Activated CD4-positive, alpha-beta T cell treated with anti-CD3 and anti-CD28 coated beads, Interleukin-2, amount 50 U/mL, for 16 hours (primary cell): ENCODE measurements at places on chromosomes 1 and 21.
A peak's percentile ranks its signal among the peaks of the same experiment; 100 is the strongest.

DNA sequence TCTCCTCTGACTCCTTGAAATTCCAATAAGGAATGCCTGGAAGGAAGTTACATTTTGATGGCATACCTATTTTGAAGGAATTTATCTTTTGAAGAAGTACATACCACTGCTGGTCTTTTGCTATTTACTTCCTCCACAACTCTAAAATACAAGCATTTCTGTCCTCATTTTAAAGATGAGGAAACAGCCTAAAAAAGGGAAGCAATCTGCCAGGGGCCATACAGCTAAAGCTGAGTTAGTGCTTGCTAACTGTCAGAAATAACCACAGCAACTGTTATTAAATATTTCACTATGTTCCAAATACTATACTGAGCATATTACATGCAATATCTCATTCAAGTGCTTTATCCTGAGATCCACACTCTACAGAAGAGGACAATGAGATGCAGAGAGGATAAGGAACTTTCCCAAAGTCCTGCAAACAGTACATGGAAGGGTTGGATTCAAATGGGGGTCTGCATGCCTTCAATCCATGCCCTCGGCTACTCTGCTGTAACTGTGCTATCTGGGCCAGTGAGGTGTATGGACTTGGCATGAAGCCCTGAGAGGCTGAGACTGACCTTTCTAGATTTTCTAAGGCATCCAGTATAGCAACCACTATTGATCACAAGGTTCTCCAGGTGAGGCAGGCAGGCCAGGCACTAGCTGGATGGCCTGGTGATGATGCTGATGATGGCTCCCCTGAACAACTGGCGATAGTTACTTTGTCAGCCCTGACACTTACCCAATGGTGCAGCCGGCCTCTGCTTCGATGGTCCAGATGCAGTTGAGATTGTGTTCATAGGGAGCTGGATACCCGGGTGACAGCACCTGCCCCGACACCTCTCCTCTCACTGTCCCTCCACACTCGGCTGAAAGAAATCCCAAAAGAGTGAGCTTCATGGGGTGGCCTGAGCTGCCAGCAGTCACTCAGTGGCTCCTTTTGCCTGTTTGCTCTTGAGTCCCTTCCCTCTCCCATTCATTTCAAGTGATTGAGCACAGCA is 171.4 kb upstream of the HMGB4 start:
- no peak for DNase-seq

- DNase-seq = peak; percentile 35
These were observed 1.7 kb downstream of the PIP5K1A start for GRCh38 chr1:151199873-151200581.

DNA sequence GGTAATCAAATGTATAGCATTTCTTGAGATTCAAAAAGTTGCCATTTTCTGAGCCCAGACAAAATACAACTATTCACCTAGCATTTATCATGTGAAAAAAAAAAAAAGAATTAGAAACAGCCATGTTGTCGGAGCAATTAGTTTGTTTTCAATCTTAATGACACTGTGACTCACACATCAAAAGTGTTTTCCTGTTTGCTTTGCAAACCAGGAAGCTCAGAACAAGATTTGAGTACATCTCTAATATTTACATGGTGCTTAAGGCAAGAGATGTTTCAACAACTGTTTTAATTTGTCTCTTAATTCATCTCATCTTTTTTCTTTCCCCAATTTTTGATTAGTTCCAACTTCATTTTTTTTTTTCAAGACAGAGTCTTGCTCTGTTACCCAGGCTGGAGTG is 62.5 kb upstream of the CAPZB start:
- DNase-seq = no peak

DNA sequence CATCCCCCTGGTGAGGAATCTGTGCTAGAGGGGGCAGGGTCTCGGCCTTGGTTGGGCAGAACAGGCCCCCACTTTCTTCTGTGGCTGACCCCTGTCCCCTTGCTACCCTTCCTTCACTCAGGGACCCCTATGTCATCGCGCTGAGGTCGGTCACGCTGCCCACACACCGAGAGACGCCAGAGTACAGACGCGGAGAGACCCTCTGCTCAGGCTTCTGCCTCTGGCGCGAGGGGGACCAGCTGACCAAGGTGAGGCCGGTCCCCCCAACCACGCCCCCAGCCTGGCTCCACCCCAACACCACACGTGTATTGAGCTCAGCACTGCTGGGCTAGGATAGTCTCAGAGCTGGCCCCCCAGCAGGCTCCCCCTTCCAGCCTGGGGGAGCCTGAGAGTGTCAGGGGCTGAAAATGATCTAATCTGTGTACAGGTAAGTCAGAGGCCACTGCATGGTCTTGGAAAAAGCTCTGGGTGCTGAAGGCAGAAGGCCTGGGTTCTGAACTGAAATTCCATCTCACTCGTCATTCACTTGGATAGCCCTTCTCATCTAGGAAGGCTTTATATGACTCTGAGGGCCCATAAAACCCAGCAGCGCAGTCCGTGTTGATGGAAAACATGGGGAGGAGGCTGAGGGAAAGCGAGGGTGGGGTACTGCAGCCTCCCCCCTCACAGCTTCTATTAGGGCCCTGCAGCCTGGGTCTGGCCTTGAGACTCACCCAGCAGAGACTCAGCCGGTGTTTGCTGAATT is 15.3 kb downstream of the FAM151A start:
- DNase-seq = no peak

GRCh38 chr1:12539320-12539704 is 78.7 kb downstream of the DHRS3 start:
- DNase-seq = no peak

DNA sequence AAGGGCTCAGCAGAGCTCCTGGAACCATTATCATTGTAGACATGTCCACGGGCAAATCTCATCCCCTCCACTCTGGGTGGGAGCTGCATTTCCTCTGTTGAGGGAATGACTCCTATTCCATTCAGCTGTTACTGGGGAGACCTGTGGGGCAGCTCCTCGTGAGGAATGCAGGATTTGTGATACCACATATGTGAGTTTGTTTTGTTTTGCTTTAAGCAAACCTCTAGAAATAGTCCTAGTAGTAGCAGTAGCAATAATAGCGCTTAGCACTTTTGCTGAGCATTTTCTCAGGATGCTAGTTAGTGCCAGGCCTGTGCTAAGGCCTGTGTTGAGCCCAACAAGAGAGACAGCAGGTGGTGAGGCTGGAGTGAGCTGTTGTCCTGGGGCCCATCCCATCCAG is 10.8 kb downstream of the OLIG1 start:
- no peak for DNase-seq

DNA sequence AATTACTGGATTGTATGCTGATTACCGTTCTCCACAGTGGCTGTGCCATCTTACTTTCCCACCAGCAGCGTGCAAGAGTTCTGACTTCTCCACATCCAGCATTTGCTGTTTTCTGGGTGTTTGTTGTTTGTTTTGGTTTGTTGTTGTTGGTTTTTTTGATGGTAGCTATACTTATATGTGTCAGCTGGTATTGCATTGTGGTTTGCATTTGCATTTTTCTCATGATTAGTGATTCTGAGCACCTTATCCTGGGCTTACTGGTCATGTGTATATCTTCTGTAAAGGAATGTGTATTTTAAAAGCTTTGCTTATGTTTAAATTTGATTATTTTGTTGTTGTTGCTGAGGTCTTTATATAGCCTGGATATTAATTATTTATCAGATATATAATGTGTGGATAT is 66.9 kb upstream of the MAP1LC3C start:
- DNase-seq = no peak

GRCh38 chr1:60066001-60066400 is 7.6 kb downstream of the C1orf87 start:
- DNase-seq = no peak

DNA sequence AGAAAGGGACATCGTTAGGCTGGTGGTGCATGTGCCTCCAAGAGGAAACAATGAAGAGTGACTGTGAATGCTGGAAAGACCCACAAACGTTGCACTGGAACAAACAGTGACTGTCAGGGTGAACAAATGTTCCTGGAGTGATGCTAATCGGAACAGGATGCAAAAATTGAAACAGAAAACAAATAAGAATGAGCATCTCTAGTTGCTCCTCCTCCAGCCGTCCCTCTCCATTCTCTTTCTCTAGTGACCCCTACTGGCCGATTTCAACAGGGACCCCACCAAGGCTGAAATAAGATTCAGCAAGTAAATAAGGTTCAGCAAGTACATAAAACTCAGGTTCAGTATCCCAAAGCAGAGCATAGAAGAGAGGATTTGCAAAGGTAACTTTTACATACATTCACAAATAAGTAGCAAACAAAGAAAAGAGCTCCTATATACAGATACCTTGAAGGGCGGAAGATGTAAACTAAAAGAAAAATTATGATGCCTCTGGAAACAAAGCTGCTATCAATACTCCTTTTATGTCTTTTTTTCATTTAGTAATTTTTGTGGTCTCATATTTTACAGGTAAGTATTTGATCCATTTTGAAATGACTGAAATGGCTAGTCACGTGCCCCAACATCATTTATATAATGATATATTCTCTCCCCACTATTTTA is 836.1 kb upstream of the ADAMTS5 start:
- peak; percentile 46 for DNase-seq

DNA sequence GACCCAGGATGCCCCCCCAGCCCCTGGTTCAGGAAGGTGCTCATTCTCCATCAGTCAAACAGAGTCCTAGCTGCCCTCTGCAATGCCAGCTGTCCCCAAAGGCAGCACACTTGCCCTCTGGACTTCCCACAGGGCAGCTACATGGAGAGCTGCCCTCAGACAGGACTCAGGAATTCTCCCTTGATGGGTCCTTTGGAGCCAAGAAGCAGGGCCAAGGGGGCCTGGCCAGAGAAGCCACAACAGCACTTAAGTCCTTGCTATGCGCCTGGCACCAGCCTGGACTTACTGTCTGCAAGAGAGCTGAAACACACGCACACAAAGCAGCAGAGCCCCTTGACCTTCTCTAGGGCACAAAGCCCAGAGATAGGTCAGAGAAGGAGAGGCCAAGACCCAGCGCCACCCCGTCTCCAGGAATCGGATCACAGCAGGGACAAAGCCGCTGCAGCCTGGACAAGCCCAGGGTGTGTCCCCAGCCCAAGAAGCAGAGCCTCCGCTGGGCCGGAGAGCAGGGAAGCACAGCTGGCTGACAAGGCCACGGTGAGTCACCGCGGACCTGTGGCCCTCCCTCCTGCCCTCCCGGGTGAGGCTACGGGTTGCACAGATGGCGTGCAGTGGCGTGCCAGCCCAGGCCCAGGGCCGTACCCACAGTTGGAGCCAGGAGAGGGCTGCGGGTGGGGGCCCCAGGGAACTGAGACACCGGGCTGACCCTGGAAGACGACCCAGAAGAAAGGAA is 1.7 kb downstream of the WNT9A start:
- DNase-seq = no peak

- DNase-seq = peak; percentile 74
These were observed 4.2 kb downstream of the TFAP2E start for GRCh38 chr1:35577071-35577998.

DNA sequence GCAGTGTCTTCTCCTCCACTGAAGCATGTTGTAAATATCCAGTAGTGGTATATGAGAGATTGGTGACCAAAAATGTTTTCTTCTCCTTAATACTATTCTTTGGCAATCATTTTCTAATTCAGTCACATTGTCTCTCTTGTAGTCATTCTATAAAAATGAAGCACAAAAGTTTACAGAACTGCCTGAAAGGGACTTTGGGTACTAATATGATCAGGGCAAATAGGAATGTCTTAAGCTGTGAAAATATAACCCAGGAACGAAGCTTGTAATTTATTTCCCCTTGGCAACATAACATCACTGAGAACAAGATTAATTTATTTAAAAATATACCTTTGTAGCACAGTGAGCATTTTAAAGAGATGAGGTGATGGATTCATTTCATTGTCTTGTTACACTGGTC is 4.9 kb downstream of the B3GALT2 start:
- DNase-seq = no peak

DNA sequence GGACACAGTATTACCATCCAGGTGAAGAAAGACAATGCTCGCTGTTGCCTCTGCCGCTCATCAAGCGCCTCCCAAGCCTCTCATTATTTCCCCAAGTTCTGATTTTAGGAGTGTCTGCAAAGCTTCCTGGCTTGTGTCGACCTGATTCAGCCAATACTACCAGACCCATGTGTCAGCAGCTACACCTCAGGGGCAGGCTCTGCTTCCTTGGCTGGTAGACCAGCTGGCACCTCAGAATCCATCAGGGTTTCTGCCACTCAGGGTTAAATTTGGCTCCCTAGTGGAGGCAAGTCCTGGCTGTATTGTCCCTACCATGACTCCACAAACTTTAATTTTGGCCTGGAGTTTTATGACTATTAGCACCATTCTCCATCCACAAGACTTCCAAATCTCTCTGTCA is 35.4 kb downstream of the SUSD4 start:
- DNase-seq = no peak

DNA sequence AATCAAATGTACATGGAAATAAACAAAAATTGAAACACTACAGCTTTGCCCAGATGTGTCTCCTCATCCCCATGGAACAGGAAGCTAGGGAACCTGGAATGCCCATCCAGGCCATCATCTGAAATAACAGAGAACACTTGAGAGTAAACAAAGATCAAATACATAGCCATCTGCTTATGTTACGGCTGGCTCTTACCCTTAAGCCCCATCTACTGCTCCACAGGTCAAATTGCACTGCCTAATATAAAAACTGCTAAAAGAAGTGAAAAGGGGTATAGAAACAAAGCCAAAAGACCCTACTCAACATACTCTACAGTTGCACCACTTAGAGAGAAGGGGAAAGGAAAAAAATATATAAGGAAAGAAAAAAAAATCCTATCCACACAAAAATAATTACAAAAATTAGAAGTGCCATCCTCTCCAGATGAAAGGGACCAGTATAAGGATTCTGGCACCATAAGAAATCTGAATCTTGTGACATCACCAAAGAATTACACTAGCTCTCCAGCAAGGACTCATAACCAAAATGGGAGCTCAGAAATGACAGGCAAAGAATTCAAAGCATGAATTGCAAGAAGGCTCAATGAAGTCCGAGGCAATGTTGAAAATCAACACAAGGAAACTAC is 26.9 kb downstream of the OR6Y1 start:
- DNase-seq = peak; percentile 16

- no peak for DNase-seq
These were observed 296.1 kb upstream of the SPAG17 start for GRCh38 chr1:118481126-118481525.

DNA sequence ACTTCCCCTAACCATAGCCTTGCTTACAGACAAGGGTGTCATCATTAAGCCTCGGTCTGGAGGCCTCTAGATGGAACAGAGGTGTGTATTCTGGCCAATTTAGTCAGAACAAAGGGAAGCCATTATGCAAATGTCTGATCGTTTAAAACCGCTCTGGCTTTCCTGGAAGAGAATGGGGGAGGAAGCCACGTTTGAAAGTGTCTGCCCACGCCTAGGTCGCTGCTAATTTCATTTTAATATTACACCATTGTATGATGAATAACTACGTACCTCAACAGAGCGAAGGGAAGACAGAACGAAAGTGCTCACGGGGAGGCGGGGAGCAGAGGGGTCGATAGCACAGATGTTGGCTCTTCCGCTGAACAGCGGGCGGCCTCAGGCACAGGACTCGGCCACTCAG is 41.1 kb upstream of the CSF3R start:
- DNase-seq = peak; percentile 21

- DNase-seq = peak; percentile 95
These were observed 2.6 kb downstream of the KCNA3 start for GRCh38 chr1:110672001-110672752.

DNA sequence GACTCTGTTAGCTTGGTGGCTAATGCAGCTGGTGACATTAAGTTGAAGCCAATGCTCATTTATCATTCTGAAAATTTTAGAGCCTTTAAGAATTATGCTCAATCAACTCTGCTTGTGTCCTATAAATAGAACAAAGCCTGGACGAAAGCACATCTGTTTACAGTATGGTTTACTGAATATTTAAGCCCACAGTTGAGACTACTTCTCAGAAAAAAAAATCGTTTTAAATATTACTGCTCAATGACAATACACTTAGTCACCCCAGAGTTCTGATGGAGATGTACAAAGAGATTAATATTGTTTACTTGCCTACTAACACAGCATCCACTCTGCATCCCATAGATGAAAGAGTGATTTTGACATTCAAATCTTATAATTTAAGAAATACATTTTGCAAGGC is 79.6 kb downstream of the NEGR1 start:
- DNase-seq = no peak
